ENCODE measurements at places on chromosomes 6 and 20.

DNA sequence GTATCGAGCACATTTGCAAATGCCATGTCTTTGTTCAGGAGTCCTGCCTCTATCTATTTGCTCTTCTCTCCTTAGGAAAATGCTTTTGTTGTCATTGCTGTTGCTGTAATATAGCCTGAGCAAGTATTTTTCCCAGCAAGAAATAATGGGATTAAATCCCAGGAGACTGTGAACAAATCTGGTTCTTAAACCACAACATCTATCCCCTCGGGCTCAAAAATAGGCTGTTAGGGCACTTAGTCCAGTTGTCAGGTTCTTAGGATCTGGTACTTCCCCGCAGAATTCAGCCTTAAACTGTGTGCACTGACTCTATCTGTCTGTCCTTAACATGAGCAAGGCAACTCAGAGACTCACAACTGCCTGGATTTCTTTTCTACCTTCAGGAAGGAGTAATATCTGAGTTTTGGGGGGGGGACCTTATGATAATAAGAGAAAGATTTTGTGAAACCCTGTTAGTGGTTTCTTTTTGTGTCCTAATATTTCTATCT lies 437.5 kb downstream of the HTR1B start:
- DNase-seq, result no peak

DNA sequence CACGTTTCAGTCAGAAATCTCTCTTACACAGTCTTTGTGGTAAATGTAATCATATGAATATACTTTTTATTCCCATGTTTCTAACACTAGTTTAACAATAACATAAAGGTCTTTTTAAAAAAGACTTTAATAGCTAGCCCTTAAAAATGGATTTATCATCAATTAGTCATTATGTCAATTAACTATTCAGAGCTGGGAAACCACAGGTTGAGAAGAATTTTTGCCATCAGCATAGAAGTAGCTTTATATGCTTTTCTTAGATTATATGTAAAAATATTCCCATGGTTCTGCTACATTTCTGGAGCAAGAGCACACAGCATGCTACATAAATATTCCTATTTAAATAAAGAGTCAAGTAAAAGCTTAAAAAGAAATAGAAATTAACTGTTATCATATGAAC lies 35.5 kb downstream of the ASCC3 start:
- DNase-seq, result no peak

GRCh38 chr6:97094376-97094775 lies 169.8 kb downstream of the KLHL32 start:
- no peak for DNase-seq

- DNase-seq, result peak; percentile 48
Measured at GRCh38 chr6:33622456-33623431, 1.6 kb downstream of the ITPR3 start.

DNA sequence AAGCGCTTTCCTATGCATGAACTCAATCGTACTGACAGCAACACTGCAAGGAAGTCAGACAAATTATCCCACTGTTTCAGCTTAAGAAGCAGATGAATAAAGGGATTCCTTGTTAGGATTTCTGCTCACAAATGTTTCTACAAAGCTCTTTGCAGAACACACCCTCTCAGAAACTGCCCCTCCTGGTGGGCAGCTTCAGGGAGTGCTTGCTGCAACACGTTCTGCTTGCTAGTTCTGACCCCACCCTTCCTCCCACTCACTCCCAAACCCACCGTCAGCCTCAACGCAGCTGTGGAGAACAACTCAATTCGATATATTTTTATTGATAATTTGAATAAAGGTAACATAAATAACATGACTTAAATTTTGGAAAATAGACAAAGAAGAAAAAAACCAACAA lies 250.8 kb upstream of the PRDM1 start:
- peak; percentile 40 for DNase-seq

GRCh38 chr20:11137688-11138087 lies 463.9 kb upstream of the JAG1 start:
- DNase-seq, result no peak

All from K562 (cell line).